ENCODE measurements at places on chromosomes 11 and 22. TPM values are rescaled to one million over a fixed set of nuclear protein-coding genes. Genes with fewer than 3 reads are reported as not detected.

DNA sequence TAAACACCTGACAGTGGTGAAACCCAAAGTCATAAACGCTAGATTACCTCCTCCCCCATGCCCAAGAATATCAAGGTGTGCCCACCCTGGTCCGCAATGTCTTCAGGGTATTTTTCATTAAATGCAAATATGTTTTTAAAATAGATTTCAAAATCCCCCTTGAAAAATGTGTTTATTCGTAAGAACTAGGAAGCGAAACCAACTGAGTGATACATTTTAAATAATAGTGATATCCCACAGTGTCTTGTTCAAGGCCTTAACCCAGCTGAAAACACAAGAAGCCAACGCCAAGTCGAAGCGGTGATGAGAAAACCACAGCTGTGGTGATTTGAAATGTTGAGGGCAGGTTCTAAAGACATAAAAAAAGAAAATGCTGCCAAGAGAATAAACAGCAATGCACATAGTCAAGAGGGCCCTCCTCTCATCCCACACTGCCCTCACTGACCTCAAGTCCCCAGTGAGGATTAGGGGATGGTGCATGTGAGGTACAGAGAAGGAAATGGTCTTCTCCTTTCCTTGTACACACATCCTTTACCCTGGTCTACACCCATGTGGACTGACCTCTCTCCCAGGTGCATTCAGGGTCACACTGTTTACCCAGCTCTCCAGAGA lies 25.5 kb downstream of the KCNJ1 start:
- DNase-seq = no peak

Gene OR52N5
- not detected for polyA plus RNA-seq

- no peak for DNase-seq
These were observed 12.3 kb upstream of the RRAS2 start for GRCh38 chr11:14371249-14371648.

GRCh38 chr11:34488855-34489557 lies 24.6 kb downstream of the ELF5 start:
- no peak for DNase-seq
